KBM-7 (cell line): ENCODE measurements at places on chromosomes 2 and 18.

DNA sequence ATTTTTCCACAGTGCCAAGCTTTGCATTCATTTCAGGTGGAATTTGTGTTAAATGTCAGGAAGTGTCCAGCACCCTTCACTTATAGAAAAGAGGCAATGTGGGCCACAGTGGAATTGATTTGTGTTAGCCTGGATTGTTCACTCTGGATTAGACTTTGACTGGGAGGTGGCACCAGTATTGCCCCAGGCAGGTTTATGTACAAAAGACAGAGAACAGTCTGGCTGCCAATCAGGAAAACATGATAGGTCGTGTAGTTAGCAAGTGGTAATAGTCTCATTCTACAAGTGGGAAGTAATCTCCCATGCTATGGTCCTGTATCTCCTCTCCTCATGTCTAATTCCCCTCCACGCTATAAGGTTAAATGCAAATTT, 45.6 kb downstream of the RAB27B start:
- no peak for DNase-seq

- no peak for DNase-seq
These were observed 286.9 kb downstream of the MEIS1 start for GRCh38 chr2:66721776-66722175.

- DNase-seq, result no peak
These were observed 922.7 kb upstream of the CHAC2 start for GRCh38 chr2:52844701-52845423.

- DNase-seq, result no peak
These were observed 76.7 kb downstream of the PHLPP1 start for GRCh38 chr18:62792016-62792415.

- peak; percentile 52 for DNase-seq
These were observed 130.9 kb upstream of the RAB12 start for GRCh38 chr18:8478166-8478967.

GRCh38 chr18:63131106-63131958, 188.2 kb downstream of the BCL2 start:
- DNase-seq, result peak; percentile 55

- DNase-seq, result no peak
These were observed 31.3 kb upstream of the SNED1 start for GRCh38 chr2:240966906-240967680.

GRCh38 chr18:12423393-12423792, 15.7 kb downstream of the PRELID3A start:
- DNase-seq, result no peak

GRCh38 chr18:8801263-8801901, 96.0 kb downstream of the MTCL1 start:
- DNase-seq, result no peak

DNA sequence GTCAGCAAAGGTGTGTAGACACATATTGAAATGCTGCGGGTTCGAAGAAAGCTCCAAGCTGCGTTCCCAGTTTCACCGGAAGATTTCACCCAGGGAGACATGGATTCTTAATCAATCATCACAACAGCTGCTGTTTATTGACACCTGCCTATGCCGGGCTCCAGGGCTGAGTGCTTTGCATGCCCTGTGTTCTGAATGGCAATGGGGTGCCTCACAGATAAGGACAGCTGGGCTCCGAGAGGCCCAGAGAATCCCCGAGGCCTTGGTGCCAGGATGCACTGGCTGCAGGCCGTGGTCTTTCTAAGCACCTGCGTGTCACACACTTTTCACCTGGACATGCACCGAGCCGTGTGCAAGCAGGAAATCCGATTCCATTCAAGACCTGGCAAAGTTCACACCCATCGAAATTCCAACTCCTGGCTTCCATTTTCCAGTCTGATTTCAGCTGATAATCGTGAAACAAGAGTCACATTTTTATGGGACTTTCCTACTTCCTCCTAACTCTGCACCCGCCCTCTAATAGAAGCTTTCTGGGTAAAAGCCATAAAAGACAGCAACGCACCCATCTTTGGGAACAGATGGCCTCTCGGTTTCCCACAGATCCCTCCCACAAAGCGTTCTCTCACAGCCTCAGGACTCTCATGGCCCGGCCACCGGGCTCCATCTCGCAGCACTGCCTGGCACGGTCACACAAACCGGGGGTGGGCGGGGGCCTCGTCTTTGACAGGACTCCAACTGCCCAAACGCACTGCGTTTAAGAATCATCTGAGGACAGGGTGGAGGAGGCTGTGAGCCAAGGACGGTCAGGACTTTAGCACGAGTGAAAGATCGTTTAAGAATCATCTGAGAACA, 245.6 kb upstream of the SALL3 start:
- DNase-seq, result no peak

DNA sequence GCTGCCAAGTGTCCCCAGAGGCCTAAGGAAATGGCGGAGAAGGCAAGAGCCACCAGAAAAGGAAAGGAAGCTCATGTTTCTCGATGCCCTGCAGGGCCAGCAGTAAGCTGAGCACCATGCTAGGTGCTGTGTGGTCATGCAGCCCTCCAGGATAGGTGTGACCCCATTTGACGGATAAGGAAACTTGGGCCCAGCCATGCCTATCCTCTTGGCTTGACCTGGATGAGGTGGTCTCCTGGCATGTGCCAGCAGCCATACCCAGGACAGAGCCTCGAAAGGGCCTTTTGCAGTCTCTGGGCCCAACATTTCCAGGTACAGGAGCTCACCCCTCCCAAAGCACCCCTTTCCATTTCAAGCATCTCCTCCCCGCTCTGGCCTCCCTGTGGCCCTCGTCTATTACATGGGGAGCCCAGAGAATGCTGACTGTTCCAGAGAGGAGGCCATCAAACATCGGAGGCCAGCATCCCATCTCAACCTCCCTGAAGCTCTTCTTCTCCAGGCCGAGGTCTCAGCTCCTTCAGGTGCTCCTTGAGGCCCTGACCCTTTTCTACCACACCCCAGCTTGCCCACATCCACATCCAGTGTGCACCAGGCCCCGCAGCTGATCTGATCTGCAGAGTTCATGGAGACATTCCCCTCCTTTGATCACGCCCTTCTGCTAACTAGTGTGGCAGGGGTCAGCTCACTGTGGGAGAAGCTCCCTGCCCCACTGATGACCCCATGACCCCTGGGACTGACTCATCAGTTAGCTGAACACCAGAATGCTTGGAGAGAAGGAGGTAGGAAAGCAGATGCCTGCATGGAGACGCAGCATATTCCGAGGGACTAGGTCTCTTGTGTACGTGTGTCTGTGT, 208.4 kb downstream of the TNS1 start:
- no peak for DNase-seq

DNA sequence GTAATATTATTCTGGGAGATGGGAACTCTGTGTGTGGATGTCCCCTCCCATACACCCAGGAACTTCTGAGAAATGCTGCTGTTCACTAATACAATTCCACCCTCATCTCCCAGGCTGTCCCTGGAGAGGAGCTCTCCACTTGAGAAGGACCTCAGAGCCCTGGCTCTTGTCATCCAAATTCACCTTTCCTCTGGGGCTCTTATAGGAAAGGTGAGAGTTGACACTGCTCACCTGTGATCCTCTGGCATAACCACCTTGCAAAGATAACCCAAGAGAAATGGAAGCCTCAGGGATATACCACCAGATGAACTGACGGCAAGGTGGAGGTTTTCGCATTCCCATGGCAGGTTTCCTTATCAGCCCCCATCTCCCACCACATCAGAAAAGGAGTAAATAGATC, 52.0 kb downstream of the IL1RL2 start:
- no peak for DNase-seq

DNA sequence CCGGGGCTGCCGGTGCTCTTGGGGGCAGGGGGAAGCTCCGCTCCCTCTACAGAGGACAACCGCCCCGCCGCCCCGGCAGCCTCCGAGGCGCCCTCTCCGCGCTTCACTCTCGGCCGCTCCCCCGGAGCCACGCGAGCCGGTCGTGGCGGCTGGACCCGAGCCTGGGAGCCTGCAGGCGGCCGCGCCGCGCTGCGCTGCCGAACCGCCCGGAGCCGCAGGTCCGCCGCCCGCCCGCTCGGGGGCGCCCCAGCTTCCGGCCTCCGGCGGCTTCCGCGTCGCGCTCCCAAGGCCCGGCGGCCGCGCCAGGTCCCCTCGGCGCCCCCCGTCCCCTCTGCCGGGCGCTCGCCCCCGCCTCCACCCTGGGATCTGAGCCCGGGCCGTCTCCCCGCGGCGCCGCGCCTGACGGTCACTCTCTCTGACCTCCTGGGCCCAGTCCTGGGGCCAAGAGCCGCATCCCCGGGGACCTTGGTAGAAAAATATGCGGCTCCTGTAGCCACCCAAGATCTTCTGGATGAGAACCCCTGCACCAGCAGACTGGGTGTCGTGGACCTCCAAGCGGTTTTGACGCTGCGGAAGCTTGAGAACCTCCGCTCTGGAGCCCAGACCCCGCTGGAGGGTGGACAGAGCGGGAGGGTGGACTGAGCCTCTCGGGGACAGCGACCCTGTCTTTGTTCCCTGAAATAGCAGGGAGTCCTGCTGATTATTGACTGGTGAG, 44.3 kb downstream of the SERTAD2 start:
- DNase-seq, result peak; percentile 53

DNA sequence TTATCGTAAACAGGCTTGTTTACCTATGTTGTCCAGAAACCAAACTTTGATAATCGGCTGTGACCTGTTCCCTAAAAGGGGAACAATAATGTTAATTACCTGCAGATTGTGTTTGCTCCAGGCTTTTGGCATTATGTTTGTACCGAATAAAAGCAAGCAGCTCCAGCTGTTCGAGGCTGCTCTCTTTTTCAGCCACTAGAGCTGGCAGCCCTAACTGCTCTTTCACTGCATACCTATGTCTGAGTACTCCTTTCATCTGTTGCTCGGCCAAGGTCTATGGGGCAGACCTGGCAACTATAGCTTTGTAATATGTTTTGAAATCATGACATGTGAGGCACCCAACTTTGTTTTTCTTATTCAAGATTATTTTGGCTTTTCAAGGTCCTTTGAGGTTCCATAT, 77.8 kb upstream of the EHBP1 start:
- no peak for DNase-seq

DNA sequence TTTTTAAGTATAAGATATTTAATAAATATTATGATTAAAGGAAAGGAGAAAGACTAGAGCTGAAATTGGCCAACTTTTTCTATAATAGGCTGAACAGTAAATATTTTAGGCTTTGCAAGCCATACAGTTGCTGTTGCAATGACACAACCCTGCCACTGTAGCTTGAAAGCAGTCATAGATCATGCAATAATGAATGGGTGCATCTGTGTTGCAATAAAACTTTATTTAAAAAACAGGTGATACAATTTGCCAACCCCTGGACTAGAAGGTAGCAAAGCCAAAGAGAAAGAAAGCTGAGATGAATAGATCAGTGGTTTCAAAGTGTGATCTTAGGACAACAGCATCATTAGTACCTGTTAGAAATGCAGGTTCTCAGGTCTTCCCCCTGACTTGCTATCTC, 219.1 kb downstream of the SETBP1 start:
- DNase-seq, result no peak

- DNase-seq, result no peak
These were observed 334.0 kb downstream of the SOCS6 start for GRCh38 chr18:70622622-70623419.

DNA sequence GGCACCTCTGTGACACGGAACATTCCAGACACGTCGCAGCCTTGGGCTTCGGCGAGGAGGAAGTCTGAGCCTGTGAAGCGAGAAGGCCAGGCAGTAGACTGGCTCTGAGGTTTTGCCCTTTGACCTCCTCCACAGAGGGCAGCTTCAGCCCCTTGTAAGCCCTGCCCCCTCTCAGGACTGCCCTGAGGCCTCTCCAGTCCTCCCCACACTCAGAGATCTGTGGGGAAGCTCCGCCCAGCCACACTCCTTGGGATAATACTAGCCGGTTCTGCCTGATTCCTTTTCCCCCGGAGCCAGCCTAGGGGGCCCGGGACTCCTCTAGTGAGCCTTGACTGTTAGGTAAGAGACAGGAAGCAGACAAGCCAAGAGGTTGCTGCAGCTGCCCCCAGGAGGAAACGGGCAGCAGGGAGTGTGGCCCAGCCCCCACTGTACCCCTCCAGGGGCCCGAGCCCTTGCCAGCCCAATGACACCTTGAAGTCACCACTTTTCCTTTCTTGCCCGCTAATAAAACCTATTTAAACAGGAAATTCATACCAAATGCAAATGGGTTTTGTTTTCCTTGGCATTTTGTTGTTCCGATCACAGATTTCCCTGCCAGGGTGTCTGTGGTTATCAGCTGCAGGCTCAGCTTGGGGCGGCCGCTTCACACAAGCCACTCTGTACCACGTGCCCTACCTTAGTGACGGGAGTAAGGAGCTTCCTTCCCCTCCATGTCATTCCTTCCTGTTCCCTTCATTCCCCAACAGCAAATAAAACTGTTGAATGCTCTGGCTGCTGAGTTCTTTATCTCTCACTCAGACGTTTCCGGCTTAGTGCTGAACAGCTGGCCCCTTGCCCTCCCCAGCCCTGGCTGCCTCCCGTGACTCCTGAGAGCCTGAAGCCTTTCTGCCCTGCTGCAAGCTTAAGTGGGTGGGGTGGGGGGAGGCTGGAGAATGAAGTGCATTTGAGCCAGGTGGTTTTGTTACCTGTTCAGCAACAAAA, 124.7 kb downstream of the CABLES1 start:
- DNase-seq, result peak; percentile 96

DNA sequence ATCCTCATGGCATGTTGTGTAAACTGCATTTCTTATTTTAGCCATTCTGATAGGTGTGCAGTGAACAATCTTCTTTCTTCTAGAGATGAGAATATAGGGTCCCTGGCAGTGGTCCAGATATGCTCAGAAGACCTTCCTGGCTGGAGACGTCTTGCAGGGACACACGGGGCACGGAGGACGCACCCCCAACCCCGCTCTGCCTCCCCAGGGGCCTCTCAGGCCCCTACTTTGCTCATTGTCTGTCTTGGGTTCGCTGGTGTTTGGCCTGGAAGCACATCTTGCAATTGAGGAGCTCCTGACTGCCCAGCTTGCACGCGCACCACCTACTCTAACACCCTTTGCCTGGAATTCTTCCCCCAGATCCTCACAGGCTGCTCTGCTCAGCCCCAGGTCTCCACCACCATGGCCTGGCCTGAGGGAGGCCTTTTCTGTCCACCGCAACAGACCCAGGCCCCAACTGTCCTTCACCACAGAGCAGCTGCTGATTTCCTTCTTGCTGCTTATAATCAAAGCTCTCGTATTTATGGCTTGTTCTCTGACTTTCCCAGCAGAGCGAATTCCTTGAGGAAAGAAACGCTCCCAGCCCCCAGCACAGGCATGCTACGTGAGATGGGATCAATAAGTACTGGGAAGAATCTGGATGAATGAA, 295.9 kb upstream of the HDAC4 start:
- DNase-seq, result no peak
